Activated B cell treated with CpG ODN at 0.5 μM for 24 hours (primary cell): ENCODE measurements at places on chromosomes 5 and 9. TPM values are rescaled to one million over a fixed set of nuclear protein-coding genes. Genes with fewer than 3 reads are reported as not detected.

DNA sequence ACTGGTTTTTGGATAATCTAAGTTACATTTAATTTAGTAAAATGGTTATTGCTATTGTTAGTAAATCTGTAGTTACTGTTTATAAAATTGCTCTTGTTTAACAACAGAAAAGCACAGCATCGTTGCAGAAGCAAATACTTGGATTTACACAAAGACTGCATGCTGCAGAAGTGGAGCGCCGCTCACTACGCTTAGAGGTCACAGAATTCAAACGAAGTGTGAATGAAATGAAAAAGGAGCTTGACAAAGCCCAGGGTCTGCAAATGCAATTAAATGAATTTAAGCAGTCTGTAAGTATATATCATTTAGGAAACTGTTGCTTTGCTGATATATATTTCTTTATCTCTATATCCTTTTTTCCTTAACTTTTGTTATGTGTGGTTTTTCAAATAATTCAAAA, 226.0 kb downstream of the CCDC171 start:
- no peak for DNase-seq

GRCh38 chr5:132814503-132815294, 1.6 kb downstream of the SOWAHA start:
- no peak for DNase-seq

DNA sequence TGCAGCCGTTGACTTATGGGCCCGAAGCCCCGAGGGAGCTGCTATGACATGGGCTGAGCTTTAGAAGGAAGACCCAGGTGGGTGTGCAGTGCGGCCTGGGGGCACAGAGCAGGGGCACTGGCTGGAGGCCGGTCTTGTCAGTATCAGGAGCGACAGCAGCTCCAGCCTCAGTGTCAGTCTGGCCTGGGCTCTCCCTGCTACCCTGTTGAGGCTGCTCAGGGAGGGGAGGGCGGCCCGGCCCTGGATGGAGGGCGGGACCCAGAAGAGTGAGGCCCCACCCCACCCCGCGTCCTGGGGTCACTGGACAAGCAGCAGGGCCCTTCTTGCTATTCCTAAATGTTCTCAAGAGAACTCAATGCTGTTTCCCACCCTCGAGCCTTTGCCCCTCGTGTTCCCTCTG, 18.0 kb downstream of the GFI1B start:
- DNase-seq: no peak

GRCh38 chr5:81208904-81209303, 24.2 kb upstream of the CKMT2 start:
- DNase-seq: no peak

GRCh38 chr9:129446828-129447550, 173.9 kb downstream of the C9orf50 start:
- DNase-seq: no peak

GRCh38 chr9:109269839-109270238, 51.0 kb downstream of the EPB41L4B start:
- DNase-seq: no peak

GRCh38 chr5:68950125-68950524, 143.7 kb upstream of the SLC30A5 start:
- no peak for DNase-seq

DNA sequence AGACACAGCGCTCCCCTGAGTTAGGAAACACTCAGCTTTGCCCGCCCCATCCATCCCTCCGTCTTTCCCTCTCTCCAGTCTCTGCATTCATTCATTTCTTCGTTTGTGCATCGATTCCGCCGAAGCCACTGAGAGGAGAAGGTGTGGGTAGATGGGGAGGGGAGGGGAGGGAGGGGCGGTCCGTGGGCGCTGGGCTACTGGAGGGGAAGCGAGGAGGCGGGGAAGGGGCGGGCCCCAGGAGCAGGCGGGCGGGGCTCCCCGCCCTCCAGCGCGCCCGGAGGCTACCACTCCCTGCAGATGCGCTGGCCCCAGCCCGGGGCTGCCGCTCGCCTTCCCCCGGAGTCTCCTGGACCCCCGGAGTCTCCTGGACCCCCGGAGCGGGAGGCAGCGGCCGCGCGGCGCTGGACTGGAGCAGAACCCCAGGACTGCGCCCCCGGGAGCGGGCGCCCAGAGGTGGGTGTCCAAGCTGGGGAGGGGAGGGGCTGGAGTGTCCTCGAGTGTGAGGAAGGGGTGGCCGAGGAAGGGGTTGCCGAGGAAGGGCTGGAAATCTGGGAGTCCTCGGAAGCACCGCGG, 159.5 kb downstream of the C9orf152 start:
- peak; percentile 85 for DNase-seq

- no peak for DNase-seq
These were observed 8.2 kb upstream of the IFNA21 start for GRCh38 chr9:21174671-21175070.

ZNF782 gene
- total RNA-seq: 7.7 and 8.0 TPM in 2 replicates
